ENCODE measurements at places on chromosomes 16 and 17.
A peak's percentile ranks its signal among the peaks of the same experiment; 100 is the strongest.

GRCh38 chr16:68487669-68488068, 39.4 kb upstream of the SMPD3 start:
- no peak for DNase-seq

- no peak for DNase-seq
Measured at GRCh38 chr16:56191835-56192634, 746 bp downstream of the GNAO1 start.

DNA sequence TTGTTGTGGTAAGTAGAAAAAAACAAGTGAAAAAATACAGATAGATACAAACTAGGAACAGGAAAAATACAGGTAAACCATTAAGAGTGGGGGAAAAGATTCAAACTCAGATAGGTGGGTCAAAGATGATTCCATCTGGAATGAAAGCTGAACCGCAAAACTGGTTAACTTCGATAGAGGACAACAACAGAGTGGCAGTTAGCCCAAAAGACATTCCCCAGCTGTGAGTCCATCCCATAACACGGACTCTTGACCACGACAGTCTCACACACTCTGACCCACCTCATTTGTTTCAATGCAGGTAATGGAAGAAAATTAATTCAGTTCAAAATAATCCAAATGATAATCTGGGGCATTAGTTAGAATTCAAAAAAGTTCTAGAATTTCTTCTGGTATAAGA, 13.5 kb downstream of the ELAC2 start:
- DNase-seq = no peak

DNA sequence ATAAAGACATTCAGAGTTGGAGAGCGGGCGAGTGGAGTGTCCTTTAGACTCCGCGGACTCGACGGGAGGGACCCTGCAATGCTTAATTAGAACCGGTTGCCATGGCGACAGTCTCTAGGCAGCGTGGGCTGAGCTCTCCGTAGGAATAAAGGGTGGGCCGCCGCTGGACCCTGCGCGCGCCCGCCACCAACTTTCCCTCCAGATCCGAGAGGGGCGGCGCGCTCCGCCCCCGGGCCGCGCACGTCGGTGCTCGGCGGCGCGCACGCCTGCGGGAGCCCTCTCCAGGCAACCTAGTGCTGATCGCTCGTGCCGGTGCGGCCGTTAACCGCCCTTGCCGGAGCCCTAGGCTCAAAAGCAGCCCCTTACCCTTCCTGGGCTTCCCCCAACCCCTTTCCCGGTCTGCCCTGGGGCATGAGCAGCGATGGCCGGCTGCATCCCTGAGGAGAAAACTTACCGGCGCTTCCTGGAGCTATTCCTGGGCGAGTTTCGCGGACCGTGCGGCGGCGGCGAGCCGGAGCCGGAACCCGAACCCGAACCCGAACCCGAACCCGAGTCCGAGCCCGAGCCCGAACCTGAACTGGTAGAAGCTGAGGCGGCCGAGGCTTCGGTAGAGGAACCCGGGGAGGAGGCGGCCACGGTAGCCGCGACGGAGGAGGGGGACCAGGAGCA, at the start of gene PPM1E:
TSS of gene PPM1E (plus strand) at position 278 of the 669 bp plus-strand sequence.
- DNase-seq = peak; percentile 71

DNA sequence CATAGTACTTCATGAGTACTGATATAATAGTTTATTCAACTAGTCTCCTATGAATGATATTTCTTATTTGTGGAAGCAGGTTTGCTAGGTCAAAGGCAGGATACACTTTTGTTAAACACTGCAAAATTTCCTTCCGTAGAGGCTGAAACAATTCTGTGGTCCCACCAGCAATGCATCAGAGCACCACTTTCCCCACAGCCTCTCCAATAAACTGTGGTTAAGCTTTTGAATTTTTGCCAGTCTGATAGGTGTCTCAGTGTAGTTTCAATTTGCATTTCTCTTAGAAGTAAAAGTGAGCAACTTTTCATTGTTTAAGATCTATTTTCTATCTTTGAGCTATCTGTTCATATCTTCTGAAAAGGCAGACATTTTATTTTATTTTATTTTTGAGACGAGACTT, 36.4 kb upstream of the CORO6 start:
- DNase-seq = no peak

DNA sequence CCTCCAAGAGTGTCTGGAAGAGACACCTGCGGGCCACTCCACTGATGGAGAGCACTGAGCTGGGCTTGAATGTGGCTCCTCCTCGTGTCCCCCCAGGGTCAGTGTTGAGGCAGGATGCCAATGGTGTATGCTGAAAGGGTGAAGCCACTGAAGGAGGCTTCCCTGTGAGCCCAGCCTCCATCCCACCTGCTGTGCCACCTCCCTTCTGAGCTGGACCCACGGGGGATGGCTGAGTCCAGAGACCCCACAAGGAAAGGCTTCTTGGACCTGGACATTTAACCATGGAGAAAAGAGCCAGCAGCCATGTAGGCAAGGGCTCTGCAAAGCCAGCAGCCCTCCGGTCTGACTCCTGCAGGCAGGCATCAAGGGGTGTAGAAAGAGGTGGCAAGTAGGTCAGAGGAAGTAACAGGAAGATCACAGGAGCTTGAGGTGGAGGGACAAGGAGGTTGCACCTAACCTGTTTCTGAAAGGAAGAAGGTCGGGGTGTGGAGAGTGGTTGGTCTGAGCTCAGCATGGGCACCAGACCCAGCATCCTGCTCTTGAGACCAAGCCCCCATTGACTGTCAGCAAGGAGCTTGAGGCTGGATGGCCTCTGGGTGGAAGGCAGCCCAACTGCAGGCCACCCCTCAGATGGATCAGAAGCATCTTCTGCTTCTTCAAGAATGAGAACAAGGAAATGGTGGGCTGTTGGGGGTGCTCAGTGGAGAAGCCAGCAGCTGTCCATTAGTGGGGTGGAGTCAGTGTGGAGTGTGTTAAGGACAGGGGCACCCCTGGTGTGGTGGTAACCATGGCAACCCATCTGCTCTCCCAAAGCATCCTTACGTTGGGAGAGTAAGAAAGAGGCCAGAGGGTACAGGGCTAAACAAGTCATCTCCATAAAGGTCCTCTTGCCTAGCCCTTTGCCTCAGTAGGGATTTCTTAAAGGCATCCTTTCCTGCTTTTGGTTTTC, 80.7 kb downstream of the PLD6 start:
- no peak for DNase-seq

GRCh38 chr17:74554909-74555308, 9.0 kb upstream of the CD300C start:
- DNase-seq = no peak

- DNase-seq = no peak
Measured at GRCh38 chr16:27650073-27650701, 100.2 kb downstream of the KATNIP start.

- no peak for DNase-seq
Measured at GRCh38 chr17:74530831-74531150, 484 bp downstream of the CD300LB start.

GRCh38 chr16:71777329-71777728, 31.3 kb downstream of the AP1G1 start:
- DNase-seq = no peak

- no peak for DNase-seq
Measured at GRCh38 chr17:21213638-21214014, 335 bp downstream of the TMEM11 start.

GRCh38 chr17:28239271-28239624, 79.8 kb upstream of the TMEM97 start:
- no peak for DNase-seq

- no peak for DNase-seq
Measured at GRCh38 chr17:45394091-45394490, 38.6 kb downstream of the ARHGAP27 start.

- no peak for DNase-seq
Measured at GRCh38 chr16:5826332-5826731, 728.7 kb upstream of the EEF2KMT start.

DNA sequence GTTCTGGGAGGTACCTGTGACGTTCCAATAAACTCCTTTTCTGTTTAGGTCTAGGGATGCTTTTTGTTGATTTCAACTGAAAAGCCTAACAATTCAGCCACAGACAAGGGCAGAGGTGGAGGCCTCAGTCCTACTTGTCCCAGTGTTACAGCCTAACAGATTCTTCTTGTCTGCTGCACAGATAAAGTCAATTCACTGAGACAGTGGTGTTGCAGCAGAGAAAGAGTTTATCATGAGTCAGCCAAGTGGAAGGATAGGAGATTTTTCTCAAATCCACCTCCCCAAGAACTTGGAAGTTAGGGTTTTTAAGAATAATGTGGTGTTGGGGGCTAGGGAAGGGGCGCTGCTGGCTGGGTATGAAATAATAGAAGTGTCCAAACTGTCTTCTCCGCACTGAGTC, 10.8 kb upstream of the TNFSF12 start:
- no peak for DNase-seq

GRCh38 chr16:1180549-1181403, 27.9 kb downstream of the CACNA1H start:
- no peak for DNase-seq

DNA sequence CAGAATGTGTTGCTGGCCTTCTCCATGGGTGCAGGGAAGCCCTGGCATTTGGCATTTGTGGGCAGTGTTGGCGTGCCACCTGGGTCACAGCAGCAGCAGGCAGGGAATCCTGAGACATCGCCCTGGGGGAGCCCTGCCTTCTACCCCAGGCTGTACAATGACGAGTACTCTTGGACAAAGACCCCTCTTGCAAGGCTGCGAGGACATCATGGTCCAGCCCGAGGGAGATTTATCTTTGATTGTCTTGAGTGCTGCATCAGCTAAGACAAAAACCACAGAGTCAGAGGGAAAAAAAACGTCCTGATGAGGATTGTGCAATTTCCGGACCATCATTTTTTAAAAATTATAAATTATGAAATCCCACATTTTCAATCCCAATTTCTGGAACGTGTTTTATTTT, 3.7 kb downstream of the CRISPLD2 start:
- no peak for DNase-seq

- DNase-seq = no peak
Measured at GRCh38 chr16:2244926-2245795, 6.2 kb downstream of the ECI1 start.

GRCh38 chr17:75124041-75124818, 7.3 kb downstream of the NT5C start:
- no peak for DNase-seq

GRCh38 chr17:75896415-75897159, at the start of gene TRIM65:
TSS of gene TRIM65 (minus strand) at chr17:75896951. CDS start at chr17:75896937, 14 bp downstream.
- peak; percentile 74 for DNase-seq

- DNase-seq = no peak
Measured at GRCh38 chr17:81388091-81388611, 7.1 kb upstream of the BAHCC1 start.

DNA sequence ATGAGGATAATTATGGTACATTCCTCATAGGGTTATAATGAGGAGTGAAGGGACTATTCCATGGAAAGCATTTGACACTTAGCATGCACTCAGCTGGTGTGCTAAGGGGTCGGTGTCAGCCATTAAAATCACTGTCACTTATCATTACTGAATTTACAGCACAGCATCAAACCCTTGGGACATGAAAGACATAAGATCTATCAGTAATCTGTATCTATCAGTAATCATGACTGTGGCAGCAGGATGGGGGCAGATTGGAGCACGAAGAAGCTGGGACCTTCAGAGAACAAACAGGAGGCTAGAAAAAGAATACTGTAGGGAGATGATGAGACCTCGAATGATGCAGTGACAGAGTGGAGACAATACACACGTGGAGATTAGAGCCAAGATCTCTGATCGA, 73.5 kb upstream of the CLEC3A start:
- DNase-seq = no peak

DNA sequence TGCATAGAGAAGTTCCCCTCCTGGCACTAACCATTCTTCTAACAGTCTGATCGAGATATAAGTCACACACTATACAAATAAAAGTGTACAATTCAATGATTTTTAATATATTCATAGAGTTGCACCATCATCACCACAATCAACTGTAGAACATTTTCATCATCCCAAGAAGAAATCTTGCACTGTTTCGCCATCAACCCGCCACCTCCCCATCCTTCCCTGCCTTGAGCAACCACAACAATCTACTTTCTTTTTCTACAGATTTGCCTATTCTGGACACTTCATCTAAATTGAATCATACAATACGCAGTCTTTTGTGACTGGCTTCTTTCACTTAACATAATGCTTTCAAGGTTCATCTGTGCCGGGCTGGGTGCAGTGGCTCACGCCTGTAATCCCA, 33.0 kb upstream of the GUCY2D start:
- DNase-seq = no peak

DNA sequence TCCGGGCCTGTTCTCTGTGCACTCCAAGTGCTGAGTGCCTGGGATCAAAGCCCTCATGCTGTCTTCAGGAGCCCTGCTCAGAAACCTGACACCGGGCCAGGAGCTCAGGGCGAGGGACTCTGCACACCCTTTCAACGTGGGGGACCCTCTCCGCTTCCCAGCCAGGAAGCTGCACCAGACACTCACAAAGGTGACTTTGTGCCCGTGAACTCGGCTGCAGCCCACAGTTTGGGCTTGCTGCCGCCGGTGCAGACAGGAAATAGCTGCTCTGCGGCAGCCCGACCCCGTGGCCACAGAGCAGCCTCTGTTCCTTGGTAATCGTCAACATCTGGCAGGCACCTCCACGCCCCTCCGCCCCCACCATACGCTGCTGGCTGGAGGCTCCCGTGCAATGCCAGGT, 93.4 kb upstream of the METRNL start:
- DNase-seq = no peak

DNA sequence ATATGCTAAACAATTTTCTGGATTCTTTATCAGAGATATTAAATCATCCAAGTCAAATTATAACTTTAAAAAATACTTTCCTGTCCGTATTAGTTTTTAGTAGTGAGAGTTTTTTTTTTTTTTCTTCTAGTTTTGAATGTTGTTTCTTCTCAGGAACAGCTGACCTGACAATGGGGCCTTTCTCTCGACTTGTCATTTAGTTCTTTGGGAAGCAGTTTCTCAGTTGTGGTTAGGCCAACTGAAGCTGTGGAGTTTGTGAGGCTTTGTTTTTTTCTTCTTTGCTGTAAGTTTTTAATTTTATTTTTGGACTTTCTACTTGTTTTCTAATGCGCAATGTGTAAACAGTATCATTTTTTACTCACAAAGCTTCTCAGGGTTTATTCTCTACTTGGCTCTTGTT, 140.8 kb downstream of the FTO start:
- no peak for DNase-seq

GRCh38 chr16:72740347-72740746, 307.6 kb downstream of the ZFHX3 start:
- no peak for DNase-seq

DNA sequence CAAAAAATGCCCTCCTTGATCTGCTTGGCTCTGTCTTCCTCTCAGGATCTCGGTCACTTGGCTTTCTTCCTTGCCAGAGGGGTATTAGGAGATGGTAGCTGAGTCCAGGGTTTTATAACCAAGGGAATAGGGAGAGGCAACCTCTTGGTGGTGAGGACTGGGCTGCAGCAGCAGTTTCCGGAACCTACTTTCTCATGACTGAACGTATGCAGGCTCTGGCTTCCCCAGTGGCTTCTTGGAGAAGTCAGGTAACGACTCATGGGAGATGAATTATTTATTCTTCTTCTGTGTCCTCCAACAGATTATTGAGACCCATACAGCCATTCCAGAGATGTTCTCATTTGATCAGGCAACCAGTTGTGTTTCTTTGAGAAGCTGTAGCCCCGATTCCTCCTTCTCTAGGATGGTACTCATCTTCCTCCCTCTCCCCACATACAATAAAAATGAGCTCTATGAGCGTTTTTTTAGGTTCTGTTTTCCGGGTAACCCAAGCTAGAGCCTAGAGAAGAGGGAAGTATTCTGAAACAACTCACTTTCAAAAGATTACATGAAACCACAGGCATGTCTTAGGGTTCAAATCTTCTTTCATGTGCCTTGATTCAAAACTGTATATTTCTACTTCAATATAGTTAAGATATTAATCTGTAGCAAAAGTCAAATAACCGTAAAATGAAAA, 22.3 kb upstream of the DHX40 start:
- no peak for DNase-seq
